ENCODE measurements at places on chromosomes 3 and 15.

DNA sequence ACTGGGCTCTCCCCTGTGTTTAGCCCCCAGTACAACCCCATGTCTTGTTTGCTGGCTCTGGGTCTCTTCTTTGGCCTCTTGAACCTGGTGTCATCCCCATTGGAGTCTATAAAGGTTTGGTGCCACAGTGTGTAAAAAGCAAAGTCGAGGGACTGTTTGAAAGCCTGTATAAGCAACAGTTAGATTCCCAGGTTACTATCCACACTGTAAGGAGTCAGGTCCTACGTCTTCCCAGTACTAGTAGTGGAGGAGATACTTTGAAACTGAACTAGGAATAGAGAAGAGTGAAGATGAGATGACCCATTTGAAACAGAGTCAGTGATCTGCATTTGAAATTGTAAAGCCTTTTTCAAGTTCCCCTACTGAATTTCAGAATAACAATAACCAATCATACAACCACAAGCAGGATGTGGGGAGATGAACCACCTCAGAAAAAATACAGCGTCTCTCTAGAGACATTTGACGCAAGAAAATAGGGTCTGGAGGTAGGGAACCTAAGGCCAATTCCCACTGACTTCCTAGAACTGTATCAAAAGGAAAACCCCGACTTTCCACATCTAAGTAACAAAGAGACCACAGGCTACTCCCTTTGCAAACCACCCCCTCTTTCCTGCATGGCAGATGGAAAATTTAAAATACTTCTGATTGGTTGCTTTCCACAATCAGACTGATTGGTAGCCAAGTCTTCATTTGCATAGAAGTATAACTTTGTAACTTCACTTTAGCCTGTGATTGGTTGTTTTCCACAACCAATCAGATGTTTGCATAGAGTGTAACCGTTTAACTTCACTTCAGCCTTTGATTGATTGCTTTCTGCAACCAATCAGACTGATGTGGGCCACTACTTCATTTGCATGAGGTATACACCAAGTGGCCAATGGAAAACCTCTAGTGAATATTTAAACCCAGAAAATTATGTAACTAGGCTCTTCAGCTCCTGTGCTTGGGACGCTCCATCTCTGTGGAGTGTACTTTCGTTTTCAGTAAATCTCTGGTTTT lies 49.9 kb upstream of the NEDD4 start:
- no peak for DNase-seq

GRCh38 chr15:42731461-42731860 lies 5.5 kb downstream of the CDAN1 start:
- DNase-seq, result no peak

DNA sequence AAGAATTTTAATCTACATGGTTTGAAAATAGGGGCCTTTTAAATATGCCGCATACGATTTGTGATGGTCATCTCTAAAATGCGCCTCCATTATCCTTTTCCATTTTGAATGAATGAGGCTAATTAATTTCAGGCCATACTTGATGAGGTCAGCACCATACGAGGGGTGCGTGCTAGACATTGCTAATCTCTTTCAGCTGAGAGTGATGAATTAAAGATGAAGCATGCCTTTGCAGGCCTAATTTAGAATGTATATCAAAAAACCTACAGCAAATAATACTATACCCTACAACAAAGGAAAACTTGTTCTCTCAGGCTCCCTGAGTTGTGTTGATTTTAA lies 18.6 kb upstream of the NR2F2 start:
- DNase-seq, result no peak

DNA sequence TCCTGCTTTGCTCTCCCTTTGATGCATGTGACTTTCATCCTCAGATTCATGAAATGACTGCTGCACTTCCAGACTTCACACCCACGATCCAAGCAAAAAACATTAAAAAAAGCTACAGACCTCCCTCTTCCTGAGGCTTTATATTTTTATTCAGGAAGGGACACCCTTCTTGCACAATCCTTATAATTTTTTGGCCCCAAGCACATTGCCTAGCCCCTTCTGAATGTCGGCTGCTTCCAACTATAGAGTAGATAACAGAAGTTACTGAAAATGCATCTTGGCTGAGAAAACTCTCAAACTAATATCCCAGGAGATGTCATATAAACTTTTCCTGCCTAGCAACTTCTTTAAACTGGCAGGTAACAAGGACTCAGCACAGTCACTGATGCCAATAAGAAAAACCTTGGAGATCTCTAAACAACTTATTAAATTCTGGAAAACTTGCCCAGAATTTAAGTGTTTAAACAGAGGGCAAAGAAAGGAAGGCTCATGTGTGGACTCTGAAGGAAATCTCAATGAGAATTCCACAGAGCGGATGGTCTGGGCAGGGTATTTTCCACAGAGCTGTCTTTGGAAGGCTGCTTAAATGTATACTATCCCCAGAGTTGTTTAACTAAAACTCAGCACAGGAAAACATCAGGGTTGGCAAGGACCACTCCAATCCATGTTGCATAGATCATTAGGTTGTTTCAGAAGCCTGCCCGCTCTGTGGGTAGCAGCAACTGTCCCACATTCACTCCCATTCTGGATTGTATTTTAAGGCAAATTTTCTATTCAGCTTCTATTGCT lies 746.8 kb upstream of the LMCD1 start:
- DNase-seq, result no peak

- DNase-seq, result no peak
Observed at GRCh38 chr3:185961675-185962232, 23.9 kb upstream of the TRA2B start.

GRCh38 chr3:52615166-52615565 lies 70.5 kb downstream of the PBRM1 start:
- no peak for DNase-seq

GRCh38 chr15:31215490-31216214 lies 111.0 kb upstream of the KLF13 start:
- peak; percentile 34 for DNase-seq

DNA sequence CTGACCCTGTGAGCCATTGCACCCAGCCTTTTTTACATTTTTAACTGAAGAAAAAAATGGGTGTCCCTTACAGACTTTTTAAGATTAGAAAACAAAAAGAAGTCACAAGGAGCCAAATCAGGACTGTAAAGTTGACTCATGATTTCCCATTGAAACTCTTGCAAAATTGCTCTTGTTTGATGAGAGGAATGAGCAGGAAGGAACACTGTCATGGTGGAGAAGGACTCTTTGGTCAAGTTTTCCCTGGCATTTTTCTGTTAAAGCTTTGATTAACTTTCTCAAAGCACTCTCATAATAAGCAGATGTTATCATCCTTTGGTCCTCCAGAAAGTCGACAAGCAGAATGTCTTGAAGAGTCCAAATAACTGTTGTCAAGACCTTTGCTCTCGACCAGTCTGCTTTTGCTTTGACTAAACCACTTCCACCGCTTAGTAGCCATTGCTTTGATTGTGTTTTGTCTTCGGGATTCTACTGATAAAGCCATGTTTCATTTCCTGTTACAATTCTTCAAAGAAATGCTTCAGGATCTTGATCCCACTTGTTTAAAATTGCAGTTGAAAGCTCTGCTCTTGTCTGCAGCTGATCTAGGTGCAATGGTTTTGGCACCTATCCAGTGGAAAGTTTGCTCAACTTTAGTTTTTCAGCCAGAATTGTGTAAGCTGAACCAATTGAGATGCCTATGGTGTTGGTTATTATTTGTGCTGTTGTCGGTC lies 369.4 kb downstream of the MAGI1 start:
- DNase-seq, result peak; percentile 17

DNA sequence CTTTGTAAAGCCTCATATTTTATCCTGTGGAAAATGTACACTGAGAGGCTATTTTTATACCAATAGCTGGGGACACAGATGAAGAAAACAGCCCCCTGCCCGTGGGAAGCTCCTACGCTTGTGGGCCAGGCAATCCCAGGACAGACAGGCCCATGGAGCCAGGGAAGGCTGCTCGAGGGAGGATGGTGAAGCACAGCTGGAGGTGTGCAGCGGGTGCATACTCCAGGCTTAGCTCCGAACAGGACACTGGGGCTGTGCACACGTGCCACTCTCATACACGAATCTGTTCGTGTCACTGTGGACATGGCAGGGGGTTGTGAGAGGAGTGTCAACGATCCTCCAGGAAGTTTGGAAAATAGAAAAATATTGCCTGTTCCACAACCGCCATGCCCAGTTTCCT lies 36.1 kb downstream of the SMAD6 start:
- DNase-seq, result no peak

- no peak for DNase-seq
Observed at GRCh38 chr15:59424616-59425015, 13.4 kb upstream of the FAM81A start.

DNA sequence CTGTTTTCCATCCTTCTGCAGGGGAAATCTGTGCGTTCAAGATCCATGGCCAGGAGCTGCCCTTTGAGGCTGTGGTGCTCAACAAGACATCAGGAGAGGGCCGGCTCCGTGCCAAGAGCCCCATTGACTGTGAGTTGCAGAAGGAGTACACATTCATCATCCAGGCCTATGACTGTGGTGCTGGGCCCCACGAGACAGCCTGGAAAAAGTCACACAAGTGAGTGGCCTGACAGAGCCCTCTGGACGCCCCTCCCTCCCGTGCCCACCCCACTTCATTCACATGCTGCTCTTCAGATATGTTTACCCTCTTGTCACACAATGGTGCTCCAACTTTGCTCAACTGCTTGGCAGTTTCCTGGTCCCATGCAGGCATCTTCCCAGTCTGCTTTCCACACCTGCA lies 274.3 kb upstream of the TRIM42 start:
- DNase-seq, result no peak

DNA sequence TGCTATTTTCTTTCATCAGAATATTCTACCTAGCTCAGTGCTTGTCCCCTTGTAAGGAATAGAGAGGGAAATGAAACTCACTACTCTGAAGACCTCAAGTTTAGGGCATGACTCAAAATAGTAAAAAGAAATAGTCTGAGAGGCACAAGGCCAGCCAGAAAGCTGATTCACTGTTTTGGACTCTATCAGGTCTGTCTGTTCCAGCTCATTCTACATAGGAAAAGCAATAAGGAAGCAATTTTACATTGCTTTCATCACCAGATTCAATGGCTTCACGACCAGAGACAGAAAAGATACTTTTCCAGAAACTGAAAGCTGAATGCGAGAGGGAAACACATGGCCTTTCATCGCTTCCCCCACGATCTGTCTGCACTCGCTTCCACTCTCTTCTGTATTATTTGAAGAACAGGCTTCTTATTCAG lies 276.0 kb downstream of the GBE1 start:
- peak; percentile 93 for DNase-seq

GRCh38 chr15:59266028-59266427 lies 59.4 kb downstream of the LDHAL6B start:
- DNase-seq, result no peak

GRCh38 chr3:158732856-158733200 lies 571 bp upstream of the RARRES1 start:
- DNase-seq, result no peak

DNA sequence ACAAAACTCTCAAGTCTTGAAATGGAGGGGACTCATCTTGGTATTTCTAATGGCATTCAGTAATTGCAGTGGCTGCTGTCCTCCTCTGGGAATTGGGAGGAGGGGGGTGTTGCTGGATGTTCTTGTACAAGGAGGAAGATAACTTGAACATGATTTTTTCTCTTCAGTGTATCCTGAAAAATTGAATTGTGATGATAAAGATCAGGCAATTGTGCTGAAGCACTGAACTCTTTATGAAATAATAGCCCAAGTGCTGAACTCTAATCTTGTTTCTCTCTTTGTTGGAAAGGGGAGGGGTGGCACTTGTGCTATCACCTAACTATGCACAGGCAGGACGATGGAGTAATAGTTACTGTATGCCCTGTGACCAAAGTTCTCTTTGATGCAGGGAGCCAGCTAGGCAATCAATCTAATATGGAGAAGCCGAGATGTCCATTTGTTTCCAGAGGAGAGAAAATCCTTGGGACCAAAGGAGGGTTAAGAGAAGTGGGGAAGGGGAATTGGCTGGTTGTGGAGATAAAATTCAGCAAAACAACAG lies 68.1 kb upstream of the ATP2C1 start:
- no peak for DNase-seq

GRCh38 chr3:54987719-54988118 lies 59.9 kb upstream of the LRTM1 start:
- DNase-seq, result no peak

DNA sequence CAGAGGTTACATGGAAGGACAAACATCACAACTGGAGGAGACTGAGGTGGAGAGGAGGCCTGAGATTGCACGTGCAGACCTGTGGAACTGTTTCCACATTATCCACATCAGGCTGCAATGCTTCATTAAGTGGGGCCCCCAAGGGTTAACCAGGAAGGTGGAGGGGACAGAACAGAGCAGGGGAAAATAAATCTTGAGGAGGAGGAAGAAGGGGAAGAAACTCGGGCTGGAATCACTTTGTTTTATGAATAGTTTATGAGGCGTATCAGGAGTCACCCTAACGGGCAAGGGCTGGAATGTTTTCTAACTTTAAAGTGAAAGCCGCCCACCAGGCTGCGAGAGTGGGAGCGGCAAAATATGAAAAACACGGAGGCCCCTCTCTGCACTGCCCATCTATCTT lies 154.9 kb downstream of the WNT5A start:
- DNase-seq, result no peak

DNA sequence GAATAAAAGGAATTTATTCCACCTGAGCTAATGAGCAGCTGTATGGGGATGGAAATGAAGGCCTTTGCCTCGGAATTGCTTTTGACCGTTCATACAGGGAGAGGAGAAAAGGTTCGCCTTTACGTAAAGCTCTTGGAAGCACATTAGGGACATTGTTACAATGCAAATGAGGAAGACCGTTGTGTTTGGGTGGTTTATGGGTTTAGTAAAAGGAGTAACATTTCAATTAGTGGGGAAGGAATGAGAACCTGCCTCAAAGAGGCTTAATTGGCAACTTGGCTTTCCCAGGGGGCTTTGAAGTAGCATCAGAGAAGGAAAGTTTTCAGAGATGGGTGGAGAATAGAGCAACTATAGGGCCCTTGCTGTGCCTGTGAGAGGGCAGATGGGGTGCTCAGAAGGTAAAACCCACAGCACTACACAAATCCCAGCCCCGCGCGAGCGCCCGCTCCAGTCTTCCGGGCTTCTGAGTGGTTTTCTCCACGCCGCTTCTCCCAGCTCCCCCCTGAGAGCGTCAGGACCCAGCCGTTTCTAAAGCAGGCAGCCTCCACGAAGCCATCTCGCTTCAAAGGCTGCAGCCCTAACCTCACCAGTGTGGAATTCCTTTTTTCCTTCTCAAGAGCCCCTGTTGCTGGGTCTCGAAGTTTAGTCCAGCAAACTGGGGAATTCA lies 192.0 kb upstream of the HES1 start:
- DNase-seq, result no peak

DNA sequence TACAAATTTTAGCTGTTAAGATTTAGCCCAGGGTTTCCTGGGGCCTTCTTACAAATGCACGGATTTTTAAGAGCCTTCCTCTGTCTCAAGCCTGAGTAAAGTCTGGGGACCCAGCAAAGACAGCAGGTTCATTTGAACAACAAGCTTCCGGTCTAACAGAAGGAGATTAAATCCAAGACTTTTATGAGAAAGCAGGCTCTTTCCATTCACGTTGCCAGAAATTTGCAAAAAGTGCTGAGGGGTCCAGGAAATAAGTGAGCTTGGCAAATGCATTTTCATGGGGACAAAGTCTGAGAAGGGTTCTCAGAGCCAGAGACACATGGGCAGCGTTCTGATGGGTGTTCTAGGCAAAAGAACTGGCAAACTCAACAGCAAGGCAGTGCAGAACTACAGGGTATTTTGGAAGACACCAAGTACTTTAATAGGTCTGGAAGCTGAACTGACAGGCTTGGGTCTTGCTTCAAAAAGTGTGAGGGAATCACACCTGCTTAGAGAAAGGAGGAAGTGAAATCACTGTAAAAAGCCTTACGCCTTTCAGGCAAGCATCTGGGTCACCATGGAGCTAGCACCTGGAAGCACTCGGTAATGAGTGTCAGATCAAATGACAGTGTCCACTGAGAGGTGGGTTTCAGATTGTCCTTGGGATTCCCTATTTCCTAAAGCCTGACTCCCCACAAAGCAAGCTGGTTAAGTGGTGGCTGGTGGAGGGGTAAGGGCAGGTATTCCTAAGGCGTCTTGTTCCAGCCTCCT lies 115.8 kb upstream of the ARHGEF3 start:
- DNase-seq, result no peak
